Activated T-cell treated with anti-CD3 and anti-CD28 coated beads for 24 hours (primary cell): ENCODE measurements at places on chromosomes 2 and 18.

DNA sequence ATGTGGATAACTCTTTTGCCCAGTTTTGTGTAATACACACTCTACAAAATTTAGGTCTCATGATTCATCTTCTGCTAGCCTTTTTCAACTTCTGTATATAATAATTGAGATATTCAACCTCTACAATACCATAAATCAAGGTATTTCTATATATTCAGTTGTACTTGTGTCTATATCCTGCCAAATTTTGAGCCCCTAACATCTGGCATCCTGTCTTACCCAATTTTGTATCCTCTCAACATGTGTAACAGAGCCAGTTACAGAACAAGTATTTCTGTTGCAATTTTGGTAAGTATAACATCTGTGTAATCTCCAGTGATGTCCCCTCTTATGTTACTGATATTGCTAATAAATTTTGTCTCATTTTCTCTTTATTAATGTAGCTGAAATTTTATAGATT lies 145.8 kb downstream of the TRIB2 start:
- DNase-seq: no peak

- DNase-seq: no peak
Observed at GRCh38 chr2:100964222-100964621, 37.9 kb upstream of the RPL31 start.

DNA sequence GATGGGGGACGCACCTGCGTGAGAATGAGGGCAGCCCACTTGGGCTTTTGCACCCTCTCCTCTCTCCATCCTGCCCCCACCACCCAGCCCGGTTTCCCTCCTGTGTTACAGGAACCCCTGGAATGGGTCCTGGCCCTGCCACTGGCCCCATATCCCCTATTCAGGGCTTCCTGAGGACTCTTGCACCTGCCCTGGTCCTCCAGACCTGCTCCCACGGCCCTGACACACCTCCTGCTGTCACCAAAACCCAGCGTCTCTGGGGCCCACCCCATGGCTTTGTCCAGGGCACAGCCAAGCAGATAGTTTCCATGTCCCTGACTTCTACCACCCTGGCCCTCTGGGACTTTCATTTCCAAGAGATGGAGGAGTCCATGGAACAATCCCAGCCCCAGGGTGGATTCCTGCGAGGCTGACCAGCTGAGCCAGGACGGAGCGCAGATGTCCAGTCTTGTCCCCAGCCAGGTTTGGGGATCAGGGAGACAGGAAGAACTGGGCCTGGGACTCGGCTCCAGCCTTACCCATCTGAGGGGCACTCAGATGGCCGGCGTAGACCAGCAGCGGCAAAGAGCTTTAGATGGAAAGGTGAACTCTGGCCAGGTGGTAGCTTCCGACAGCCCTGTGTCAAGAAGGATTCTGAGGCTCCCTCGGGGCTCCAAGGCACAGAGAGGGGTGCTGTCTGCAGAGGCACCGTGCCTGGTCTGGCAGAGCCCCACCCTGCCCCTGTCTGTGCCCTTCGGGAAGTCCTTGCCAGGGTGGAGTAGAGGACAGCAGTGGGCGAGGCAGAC lies 12.0 kb downstream of the GPR35 start:
- no peak for DNase-seq

DNA sequence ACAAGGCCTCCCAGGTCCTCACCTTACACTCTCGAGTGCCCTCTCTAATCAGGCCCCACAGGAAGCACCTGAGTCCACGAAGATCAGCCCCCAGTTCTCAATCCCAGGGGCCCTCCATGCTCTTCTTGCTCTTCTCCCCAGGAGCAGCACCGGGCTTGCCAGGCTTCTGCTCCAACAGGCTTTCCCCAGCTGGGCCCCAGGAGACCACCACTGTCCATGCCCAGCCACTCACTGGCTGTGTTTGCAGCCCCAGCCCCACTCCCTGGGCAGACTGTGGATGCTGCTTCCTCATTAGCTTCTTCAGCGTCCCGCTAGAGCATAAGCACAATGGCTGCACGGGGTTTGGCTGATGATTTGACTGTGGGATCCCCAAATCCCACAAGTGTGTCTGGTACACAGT lies 781.9 kb downstream of the GALR1 start:
- DNase-seq: no peak

DNA sequence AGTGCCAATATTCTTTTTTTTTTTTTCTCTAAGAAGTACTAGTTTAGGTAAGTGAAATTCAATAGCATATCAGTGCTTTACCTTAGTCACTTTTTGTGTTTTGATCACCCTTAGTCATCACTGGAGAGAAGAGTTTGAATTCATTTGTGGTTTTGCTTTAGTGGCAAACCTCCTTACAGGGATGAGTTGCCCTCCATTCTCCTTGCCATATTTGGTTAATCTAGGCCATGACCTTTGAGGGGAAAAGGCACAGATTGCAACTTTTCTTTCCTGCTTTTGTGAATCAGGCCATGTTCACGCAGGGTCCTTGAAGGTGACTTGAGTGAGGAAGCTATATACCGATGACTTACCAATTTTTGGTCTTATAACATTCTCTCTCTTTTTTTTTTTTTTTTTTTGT lies 34.4 kb downstream of the PLEKHA3 start:
- peak; percentile 53 for DNase-seq

DNA sequence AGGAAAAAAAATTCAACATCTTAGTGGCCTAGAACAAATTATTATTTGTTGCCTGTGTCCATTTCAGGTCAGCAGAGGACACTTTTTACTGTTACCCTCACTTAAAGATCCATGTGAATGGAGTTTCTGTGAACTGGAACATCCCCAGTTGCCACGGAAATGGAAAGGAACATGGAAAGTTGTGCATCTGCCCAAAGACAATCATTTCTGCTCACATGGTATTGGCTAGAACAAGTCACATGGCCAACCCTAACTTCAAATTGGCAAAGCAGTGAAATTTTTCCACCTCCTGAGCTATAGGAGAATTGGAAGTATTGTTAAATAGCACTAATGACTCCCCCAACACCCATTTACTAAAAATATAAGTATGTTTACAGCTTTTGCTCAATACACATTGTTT lies 71.2 kb upstream of the CCBE1 start:
- DNase-seq: no peak

DNA sequence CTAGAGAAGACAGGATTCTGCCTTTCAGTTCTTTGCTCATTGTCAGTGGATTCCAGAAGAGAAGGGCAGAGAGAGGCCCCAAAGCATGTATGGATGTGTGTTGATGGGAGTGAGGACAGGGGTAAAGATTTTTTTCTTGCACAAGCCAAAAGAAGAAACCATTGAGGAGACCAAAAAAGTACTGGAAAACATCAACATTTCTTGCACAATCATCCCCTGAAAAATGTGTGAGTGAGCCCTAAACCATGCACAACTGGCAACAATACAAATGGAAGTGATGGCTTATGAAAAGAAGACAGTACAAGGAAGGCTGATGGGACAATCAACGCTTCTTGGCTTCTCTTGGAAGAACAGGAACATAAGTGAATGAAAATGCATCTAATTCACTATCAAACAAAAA lies 5.6 kb upstream of the SMAD7 start:
- no peak for DNase-seq

- no peak for DNase-seq
Observed at GRCh38 chr18:50632895-50633515, 73.1 kb downstream of the MAPK4 start.

DNA sequence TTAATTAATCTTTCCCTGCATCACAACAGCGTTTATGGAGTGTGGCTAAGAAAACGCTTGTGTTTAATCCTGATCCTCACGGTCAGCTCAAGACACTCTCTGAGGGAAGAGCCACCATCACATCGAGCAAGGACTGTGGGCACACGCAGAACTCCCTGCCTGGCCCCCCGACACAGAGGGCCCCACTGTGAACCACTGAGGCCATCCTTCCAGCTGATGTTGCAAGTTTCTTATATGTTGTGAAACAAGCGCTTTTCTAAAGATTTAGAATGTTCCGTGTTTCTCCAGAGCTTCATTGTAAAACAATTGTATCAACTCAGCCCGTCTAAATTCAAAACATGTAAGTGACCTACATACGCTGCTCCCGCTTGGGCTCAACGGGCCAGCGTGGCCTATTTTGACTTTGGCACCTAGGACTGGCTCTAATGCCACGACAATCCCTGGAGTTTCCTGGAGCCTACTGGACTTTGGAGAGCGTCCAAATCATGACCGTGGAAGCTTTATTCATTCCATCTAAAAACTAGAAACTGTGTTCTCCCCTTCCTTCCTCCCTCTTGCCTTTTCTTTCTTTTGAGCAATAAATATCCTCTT lies 34.9 kb downstream of the SERPINE2 start:
- no peak for DNase-seq

DNA sequence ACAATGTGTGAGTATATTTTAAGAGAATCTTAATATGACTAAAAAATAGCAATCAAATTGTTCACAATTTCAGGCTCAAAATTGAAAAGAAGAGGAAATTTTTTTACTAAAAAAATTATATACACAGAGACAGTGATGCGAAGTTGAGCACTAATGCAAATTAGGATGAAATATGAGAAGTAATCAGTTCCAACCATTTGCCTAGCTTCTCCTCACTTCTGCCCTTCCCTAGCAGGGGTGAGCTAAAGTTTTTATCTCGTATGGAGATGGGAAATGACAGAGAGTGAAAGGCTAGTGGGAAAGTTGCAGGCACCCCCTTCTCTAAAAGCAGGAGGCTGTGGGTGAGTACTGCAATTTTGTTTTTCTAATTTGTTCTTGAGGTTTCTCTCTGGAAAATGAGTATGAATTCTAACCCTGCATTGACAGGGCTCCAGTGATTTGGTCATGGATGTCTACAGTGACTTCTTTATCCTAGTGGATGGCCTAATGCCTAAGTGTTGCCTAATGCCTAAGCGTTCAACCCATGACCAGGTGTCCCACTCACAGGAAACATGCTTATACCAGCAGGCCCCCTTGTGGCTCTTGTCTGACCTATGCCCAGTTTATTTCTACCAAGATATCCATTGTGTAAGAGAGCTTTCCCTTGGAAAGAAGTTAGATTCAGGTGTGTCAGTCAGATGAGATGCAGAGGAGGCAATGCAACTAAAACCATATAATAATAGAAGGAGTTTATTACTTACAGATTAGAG lies 78.0 kb upstream of the HNMT start:
- DNase-seq: no peak

DNA sequence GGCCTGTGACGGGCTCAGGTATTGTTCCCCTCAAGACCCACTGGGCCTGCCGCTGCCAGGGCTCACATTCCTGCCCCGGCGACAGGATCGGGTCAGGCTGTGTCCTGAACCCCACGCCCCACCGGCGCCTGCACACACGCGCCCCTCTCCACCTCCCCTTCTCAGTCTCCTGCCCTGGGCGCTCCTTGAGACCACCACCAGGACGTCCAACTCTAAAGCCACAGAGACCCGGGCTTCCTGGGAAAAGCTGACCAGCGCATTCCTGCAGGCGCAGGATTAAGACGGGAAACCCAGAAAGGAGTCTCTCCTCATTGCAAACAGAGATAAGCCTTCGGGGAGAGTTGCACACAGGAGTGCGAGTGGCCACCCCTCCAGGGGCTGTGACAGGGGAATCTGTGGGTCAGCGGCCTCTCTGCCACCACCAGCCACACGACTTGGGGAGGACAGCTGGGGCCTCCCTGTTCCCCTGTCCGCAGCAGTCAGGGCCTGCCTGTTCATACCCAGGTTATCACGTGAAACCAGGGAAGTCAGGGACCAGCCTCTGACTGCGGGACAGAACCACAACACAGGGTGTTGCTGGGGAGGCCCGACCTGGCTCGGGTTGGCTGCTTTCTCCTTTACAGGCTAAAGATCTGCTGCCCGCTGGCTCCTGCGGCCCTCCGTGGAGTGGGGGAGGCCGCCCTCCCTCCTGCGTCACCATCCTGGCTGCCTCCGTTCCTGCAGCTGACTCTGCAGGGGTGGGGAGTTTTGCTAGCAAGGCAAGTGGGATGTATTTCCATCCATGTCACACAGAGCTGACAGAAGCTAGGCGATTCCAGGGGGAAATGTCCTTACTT lies 88.8 kb downstream of the ZCCHC2 start:
- DNase-seq: no peak

- DNase-seq: no peak
Observed at GRCh38 chr18:49734836-49735235, 78.5 kb downstream of the ACAA2 start.

DNA sequence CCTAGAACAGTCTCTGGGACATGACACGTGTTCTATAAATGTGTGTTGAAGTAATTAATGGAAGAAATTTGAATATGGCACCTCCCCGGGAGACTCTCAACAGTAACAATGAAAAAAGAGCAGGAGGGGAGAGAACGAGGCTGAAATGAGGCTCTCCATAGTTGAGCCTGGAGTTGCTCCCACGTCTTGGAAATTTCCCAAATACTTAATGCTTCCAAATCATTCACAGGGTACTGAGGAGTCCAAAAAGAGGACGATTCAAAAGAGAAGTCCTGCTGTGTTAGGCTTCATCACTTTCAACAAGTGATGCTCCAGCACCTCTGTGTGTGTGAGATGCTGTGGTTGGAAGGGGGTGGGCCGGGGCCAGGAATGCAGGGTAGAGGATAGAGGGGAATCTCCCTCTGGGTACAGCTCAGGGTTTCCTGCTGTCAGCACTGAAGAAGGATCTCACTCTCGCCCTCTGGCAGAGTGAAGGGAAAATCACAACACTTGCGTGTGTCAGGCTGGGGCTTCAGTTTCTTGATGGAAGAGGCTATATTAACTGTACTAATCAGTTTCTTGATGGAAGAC lies 18.1 kb upstream of the ZNF407 start:
- DNase-seq: no peak

DNA sequence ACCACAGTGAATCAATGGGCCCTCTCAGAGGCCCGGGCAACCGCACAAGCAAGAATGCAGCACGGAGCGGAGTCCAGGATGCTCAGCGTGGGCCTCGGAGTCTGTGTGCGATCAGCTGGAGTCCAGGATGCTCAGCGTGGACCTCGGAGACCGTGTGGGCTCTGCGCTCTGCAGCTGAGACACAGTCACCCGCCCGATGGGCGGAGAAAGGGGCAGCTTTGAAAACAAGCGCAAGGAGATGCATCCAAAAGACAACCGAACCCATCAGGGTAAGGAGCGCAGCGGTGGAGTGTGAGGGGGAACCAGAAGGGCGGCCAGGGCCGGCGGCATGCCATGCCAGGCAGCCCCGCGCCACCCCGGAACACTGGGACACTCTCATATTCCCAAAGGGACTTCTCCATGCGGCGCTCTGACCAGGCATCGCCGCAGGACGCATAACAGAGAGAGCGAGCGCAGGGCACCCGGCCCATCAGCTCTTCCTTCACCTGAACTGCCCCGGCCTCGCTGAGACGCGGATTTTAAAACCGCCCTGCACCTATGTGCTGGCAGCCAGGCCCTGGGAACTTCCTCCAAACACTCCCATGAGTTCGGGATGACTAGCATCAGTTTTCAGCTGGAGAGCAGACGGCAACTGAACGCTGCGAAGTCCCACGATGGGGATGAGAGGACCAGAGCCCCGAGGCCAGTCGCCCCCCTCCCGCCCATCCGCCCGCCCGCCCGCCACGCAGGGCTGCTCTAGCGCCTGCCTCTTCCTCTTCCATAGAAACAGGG lies 44.7 kb downstream of the MC5R start:
- DNase-seq: no peak

GRCh38 chr2:110659248-110659647 lies 18.6 kb downstream of the BUB1 start:
- DNase-seq: no peak

- DNase-seq: no peak
Observed at GRCh38 chr2:13021470-13021957, 304.8 kb downstream of the TRIB2 start.

- peak; percentile 54 for DNase-seq
Observed at GRCh38 chr2:219352448-219353023, 20.0 kb upstream of the RESP18 start.

- DNase-seq: no peak
Observed at GRCh38 chr2:85649201-85650190, 18.5 kb downstream of the SFTPB start.
